Fibroblast of skin of left biceps (primary cell): ENCODE measurements at places on chromosomes 6 and 20.

GRCh38 chr6:71332012-71332411 is 43.4 kb downstream of the OGFRL1 start:
- no peak for DNase-seq

DNA sequence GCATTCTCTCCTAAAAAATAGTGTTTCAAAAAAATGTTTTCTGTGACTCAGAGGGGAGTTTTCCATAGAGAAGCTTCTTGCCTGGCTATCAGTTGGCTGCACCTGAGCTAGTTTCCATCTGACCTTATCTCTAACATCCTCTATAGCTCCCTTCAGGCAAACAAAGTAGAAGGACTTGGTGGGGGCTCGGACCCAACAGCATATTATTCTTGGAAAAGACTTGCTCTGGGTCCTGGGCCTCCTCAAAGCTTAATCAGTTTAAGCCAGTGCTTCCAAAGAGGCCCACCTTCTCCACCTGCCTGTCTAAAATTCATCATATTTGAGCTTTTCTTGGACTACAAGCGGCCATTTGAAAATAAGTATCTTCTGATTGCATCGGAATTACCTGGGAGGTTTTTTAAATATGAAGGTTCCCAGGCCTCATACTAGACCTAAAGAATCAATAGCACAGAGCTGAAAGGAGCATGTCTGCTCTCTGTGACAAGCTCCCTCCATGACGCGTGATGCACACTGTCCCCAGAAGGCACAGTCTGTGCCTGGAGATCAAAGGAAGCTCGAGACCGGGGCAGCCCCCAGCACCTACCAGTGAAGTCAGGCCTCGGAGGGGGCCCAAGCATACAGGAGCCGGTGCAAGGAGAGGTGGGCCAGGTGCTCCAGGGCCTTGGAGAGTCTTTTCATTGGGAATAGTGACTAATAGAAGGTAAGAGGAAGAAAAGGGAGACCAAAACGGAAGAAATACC is 80.6 kb upstream of the HIVEP1 start:
- no peak for DNase-seq

- no peak for DNase-seq
Measured at GRCh38 chr20:23939063-23939462, 49.5 kb downstream of the GGTLC1 start.

- peak; percentile 48 for DNase-seq
Measured at GRCh38 chr6:142279350-142280180, 22.2 kb upstream of the ADGRG6 start.

DNA sequence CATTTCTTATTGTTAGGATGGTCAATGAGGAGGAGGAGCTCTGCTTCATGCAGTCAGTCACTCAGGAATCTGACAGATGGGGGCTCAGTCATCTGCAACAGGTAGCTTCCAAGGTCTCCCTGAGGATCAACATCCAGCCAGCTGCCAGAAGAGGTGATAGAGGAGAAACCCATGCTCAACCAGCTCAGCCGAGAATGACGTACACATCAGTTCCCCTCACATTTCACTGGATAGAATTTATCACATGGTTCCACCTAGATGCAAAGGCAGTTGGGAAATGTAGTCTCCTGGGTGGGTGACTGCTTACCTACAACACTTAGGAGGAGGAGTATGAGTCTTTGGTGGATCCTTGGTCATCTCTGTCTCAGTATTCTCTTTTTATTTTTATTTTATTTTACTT is 144.5 kb downstream of the CEBPB start:
- no peak for DNase-seq

GRCh38 chr6:145347216-145347615 is 388.1 kb downstream of the EPM2A start:
- DNase-seq = no peak

GRCh38 chr6:45591890-45592289 is 214.2 kb upstream of the SUPT3H start:
- DNase-seq = no peak
